NCI-H526 (cell line): ENCODE measurements at places on chromosomes 7 and 10.

GRCh38 chr7:67462781-67463191 is 466.2 kb downstream of the TYW1 start:
- DNase-seq = no peak

DNA sequence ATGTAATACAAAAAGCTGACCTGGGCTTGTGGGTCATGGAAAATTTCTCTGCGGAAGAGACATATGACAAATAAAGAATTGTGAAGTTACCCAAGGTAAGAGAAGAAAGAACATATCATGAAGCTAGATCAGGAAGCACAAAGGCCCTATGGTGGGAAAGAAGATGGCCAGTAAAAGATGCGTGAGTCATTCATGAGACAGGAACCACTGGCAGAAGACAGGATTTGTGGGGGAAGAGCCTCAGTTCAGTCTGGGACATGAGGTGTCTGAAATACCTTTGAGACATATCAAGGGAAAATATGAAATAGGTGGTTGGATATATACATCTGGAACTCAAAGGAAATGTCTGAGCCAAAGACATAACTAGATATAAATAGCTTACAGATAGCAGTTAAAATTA is 27.7 kb upstream of the AMPH start:
- no peak for DNase-seq

- no peak for DNase-seq
Observed at GRCh38 chr7:157506268-157506667, 169.5 kb downstream of the DNAJB6 start.

GRCh38 chr7:97027427-97028234 is 3.0 kb upstream of the DLX5 start:
- DNase-seq = peak; percentile 91

DNA sequence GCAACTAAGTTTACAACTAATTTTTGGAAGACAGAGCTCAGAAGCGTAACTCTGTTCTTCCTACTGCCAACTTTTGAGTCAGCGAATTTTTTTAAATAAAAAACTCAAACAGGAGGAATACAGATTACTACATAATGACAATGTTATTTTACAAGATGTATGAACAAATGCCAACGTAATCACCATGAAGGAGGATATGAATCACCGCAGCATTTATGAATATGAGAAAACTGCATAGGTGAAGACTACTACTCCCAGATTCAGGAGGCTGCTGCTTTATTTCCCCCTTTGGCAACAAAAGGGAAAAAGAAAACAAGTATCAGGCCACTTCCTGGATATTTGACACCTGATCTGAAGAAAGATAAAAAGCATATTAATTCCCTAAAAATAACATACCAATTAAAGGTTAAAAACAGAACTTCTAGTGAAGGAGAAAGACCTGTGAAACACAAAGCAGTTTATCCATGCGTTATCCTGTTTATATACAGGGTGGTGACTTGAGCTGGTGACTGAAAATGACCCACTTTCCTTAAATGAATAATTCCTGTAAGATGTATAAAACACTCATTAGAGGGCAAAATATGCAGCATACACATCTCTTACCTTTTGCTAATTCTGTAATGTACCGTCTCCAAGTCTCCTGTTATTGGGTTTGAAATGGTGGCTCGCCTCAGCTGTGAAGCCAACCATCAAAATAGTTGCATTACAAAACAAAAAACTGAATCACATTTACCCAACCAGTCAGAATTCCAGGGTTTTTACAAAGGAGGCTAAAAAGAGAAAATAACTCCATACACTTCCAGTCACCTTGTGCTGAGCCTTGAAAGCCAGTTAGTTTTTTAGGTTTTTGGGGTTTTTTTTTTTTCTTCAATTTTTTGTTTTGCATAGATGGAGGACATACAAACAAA is 52.0 kb downstream of the P4HA1 start:
- DNase-seq = no peak

GRCh38 chr7:17618652-17618974 is 320.2 kb downstream of the AHR start:
- DNase-seq = no peak

DNA sequence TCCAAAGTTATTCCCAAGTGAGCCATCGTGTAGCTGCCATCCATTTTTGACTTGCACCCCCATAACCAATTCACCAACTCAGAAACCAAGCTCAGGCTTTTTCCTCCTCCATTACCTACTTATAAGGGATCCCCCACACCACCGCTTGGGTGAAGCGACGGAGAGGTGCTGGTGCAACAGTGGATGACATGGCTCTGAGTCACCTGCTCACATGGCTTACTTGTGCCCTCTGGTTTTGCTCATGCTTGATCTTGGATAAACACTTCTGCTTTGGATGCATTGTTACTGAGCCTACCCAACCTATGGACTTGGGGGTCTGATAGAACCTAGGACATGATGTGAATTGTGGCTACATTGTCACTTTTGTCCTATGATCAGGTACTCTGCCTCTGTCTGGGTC is 12.0 kb upstream of the AKR1B1 start:
- no peak for DNase-seq

DNA sequence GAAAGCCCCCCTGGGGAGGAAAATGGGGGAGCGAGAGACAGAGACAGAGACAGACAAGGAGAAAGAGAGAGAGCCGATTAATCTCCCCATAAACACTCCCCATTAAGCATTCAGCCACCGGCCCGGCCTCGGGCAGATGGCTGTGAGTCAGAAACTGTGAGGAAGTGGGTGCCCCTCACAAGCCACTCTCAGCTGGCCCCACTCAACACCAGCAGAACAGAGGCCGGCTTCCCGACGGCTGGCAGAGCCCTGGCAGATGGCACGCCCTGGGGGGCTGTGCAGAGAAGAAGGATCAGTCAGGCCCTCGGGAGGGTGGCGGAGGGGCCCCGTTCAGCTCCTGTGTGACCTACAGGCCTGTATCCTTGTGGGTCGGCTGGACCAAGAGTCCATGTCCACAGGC is 41.2 kb downstream of the CAMK2B start:
- DNase-seq = no peak

DNA sequence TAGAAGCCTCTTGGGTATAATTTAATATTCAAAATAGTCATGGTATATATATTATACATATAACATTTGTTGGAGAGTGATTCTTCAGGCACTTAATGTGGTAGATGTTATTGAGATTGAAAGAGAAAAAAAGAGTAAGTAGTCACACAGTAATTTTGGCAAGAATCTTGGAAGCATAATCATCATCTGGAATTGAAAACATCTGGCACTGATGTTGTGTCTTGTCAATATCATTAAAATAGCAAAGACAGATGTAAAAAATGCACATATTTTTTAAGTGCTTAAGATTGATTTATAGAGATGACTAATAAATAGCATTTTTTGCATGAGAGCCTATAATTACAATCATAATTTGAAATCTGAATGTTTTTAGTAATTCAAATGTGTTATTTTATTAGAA is 9.5 kb downstream of the SEMA3D start:
- DNase-seq = no peak

DNA sequence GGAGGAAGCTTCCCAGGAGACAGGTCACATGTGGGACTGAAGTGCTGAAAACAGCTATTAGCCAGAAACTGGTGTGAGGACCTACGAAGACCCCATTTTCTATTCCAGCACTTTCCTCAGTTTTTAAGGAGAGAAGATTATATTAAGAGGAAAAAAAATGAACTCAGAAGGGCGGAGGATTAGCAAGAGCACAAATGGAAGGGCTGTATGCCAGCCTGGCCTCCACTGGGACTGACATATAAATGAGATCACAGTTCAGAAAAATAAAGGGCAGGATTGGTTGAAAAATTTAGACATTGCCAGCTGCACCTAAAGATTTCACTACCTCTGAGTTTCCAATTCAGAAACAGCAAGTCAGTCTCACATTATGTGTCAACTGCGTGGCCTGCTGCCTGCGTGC is 53.0 kb downstream of the GSDME start:
- no peak for DNase-seq

- no peak for DNase-seq
Observed at GRCh38 chr7:21547501-21547900, 4.7 kb downstream of the DNAH11 start.

DNA sequence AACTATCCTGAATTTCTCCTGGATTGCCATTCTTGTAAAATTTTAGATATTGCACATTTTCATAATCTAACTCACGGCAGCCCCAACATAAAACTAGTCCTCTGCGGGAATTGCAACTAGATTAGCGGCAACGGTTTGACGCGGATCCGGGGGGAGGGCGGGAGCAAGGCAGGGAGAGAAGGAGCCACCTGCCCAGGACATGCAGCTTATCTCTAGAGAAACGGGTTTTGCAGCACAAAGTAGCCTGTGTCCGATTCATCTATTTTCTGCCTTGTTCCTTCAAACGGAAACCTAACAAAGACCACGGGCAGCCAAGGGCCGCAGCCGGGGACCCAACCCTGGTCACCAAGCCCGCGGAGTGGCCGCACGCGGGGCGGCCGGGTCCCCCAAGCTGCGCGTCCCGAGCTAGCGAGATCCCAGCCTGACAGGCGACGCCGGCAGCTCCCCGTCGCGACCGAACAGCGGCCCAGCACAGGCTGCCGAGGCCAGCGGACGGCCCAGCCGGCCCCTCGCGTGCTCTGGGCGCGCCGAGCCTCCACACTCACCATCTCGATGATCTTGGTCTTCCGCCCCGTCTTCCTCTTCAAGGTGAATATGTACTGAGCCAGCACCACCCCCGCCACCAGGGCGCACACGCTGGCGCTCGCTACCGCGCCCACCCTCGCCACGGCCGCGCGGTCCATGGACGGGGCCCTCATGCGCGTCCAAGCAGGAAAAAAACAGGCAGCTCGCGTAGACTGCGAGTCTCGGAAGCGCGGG is at the start of gene NT5C3A:
TSS of gene NT5C3A (minus strand) at position 754 of the 759 bp plus-strand sequence. CDS start at position 683, 71 bp downstream.
- DNase-seq = peak; percentile 78

- DNase-seq = no peak
Observed at GRCh38 chr7:134832367-134832766, 52.9 kb downstream of the CALD1 start.

DNA sequence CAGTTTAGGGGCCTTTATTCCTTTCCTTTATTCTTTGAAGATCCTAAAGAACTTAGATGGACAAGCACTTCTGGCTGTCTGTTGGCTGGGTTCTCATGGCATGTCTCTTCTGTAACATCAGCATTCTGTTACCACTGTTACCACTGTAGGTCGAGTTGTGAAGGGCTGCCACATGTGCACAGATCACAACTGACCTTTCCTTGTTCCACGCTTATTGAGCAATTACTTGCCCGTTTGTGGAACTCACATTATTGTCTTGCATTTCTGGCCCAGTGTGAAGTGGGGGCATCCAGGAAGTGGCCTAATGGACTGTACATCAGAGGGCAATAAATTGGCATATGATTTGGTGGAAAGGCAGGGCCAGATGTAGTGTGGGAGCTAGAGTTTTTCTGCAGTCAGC is 23.7 kb downstream of the GBF1 start:
- no peak for DNase-seq

DNA sequence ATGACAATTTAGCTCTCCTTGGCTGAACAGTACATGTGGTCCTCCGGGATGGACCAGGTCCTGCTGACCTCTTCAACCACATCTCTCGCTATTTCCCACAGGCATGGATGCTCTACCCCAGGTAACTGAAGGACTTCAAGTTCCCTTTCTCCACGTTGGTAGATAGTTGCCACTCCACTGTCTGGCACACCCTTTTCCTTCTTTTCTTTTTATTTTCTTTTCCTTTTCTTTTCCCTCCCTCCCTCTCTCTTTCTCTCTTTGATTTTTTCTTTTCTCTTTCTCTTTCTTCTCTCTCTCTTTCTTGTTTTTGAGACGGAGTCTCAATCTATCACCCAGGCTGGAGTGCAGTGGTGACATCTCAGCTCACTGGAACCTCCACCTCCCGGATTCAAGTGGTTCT is 2.8 kb upstream of the ACBD7 start:
- no peak for DNase-seq

- no peak for DNase-seq
Observed at GRCh38 chr7:44058759-44059218, 6.6 kb downstream of the PGAM2 start.

DNA sequence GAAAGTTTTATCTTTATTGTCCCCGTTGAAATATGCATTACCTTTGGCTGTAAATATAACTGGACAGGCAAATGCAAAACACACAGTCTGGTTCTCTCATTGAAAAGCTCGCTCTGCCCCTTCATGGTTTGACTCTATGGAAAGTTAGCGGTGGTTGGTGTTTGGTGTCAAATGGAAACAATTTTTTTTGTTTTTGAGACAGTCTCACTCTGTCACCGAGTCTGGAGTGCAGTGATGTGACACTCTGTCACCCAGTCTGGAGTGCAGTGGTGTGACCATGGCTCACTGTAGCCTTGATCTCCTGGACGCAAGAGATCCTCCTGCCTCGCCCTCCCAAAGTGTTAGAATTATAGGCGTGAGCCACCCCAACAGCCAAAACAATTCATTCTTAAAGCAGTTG is 149.7 kb downstream of the LRRC4 start:
- DNase-seq = no peak

DNA sequence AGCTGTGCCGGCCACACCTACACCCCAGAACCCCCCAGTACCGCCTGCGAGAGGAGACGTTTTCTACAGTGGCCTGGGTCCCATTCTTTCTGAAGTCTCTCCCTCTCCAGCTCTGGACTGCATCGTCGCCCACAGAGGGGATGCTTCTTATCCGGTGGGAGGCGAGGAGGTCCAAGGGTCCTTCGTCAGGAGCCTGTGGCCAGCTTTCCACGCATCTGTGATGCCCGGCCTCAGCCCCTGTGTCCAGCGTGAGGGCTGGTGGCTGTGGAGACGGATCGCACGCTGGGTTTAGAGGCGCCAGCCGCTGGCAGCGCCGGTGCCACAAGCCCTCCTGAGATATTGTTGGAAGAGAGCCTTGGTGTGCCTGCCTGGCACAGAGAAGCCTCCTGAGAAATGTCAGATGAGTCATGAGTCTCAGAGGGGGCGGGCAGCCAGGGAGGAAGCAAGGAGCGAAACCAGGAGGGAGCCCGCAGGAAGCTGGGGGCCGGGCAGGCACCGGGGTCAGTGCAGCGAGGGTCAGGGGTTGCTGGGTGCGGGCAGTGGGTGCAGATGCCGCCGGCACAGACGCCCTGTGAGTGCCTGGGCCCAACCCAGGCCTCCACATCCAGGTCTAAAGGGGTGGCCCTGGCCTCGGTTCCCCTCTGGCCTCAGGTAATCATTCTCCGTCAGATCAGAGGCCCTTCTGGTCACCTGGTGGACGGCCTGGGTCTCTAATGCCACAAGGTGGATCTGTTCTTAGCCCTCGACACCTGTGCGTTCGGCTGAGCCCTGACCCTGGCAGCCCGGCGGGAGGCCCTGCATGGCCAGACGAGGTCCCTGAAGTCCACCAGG is 86.0 kb upstream of the DIP2C start:
- DNase-seq = no peak

GRCh38 chr10:106506526-106507283 is 657.8 kb downstream of the SORCS1 start:
- DNase-seq = no peak

- DNase-seq = no peak
Observed at GRCh38 chr7:3370068-3370830, 69.2 kb downstream of the SDK1 start.

- DNase-seq = no peak
Observed at GRCh38 chr10:98168147-98168546, 33.7 kb downstream of the R3HCC1L start.

- DNase-seq = no peak
Observed at GRCh38 chr7:27193335-27194001, 6.4 kb downstream of the HOXA13 start.
